ENCODE measurements at places on chromosomes 7 and 10.

GRCh38 chr7:48426331-48426965 lies 255.2 kb downstream of the ABCA13 start:
- no peak for DNase-seq

DNA sequence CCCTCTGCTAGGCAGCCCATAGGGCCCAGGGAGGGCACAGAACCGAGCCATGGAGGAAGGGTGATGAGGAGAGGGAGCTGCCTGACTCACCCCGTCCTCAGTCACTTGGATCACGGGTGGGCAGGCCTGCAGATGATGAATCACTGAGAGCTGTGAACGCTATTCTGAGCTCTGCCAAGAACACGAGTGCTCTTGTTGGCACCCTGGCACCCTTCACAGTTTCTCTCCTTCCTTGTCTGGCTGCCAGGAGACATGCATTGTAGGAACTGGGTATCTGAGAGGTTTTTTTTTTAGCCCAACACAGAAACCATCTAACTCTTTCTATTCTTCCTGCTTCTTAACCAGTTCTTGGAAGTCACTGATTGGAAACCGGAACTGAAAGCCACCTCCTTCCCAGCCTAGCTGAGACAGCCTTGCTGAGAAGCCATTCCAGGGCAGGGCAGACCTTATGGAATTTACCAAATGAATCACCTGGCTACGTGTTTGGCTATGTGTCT lies 82.1 kb downstream of the SLC37A3 start:
- peak; percentile 35 for DNase-seq

DNA sequence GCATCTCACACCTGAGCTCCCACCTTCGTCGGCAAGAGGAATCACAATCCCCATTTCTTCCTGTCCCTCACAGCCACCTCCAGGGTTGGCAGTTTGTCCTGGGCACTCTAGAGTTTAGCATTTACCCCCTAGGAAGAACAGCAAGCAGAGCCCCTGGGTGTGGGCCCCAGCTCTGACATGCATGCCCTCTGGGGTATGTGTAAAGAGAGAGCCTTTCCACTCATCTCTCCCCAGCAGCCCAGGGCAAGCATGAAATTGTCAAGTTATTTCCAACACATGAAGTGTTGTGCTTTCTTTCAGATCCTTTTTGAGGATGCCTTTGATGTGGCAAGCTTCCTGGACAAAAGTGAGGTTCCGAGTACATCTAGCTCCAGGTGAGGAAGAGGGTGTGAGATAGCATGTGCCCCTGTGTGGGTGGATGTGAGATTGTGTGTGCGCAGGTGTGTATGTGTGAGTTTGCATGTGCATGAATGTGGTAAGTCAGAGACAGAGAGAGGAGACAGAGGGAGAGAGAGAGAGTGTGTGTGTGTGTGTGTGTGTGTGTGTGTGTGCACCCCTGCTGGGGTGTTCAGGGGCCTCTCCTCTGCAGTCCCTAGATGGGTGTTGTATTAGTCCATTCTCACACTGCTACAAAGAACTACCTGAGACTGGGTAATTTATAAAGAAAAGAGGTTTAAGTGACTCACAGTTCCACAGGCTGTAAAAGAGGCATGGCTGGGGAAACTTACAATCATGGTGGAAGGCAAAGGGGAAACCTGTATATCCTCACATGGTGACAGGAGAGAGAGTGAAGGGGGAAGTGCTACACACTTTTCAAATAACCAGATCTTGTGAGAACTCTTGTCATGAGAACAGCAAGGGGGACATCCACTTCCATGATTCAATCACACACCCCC lies 18.1 kb downstream of the STRA8 start:
- no peak for DNase-seq

- DNase-seq, result no peak
Measured at GRCh38 chr10:50439806-50440205, 183.9 kb downstream of the SGMS1 start.

DNA sequence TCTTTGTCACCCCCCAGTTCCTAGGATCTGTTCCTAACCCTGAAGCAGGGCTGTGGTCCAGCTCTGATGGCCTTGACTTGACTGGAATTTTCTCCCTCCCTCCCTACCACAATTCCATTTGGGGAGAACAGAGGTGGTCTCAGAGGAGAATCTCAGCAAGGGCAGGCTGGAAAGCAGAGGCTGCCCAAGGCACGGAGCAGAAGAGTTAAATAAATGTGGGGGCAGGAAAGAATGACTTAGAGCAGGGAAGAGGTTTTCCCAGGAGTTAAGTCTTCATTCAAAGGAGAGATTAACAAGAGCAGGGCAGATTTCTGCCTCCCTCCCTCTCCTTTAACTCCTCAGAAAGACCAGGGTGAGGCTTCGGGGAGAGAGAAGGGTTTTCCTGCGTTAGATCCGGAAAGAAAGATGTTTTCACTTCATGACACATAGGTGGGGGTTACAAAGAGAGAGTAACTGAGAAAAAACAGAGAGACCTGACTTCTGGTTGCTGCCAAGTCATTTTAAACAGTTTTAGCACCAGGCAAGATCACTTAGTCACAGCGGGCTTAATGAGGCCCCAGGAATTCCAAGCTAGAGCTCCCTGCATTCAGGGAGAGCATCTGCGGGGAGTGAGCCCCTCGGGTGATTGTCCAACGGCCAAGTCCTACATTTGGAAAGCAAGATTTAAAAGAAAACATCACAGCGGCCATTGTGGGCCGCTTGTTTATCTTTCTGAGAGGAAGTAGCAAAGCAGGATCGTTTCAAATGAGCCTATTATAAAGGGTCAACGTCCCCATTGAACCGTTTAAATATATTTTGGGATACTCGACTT lies 78.7 kb downstream of the ARHGAP22 start:
- DNase-seq, result no peak

DNA sequence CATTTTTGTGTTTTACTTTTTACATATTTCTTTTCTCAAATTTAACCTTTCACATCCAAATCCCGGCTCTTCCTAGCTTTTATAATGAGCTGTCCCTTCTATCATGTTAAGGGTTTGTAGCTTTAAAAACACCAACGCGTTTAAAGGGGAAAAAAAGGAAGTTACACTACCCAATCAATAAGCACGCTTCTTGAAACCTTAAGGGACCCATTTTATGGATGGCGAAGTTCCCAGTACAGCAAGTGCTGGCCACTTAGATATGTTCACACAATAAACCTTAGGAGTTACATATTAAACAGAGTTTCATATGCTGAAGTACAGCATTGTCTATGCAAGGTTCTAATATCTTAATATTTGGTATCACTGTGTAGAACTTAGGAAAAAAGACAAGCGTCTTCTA lies 1.8 kb downstream of the GNG11 start:
- no peak for DNase-seq

- DNase-seq, result no peak
Measured at GRCh38 chr10:75487755-75488125, 56.3 kb downstream of the LRMDA start.

DNA sequence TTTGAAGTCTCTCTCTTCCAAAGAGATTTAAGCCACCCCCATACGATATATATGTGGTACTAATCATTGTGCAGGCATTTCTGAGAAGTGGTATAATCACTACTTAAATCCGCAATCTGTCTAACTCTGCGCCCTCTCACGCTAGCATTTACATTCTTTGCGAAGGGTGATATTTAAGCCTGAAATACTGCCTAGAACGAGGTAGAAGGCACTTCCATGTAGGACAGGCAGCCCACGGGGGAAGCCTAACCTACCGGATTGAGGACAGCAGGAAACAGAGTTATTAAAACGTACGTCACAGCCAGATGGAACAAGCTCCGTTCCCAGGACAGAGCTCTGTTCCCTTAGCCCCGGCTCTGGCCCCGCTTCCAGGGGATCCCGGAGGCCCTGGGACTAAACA lies 59.3 kb upstream of the ECHDC3 start:
- no peak for DNase-seq

DNA sequence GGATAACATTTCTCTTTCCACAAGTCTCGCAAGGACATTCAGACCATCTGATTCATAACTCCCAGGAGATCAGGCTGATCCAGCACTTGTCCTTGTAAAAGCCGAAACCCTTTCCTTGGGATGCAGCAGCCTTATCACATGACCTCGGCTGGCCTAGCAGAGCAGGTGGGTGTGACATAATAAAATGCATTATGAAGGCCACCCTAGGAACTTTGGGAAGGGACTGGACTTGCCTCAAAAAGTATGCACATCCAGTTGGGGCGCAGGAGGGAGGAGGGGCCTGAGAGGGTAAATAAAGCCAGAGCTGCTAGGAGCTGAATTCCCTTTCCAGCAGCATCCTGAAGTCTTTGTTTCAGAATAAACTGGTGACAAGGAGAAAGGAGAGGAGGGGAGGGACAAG lies 260.8 kb downstream of the SNX13 start:
- DNase-seq, result no peak

GRCh38 chr7:95772771-95773581 lies 622 bp downstream of the DYNC1I1 start:
- no peak for DNase-seq

GRCh38 chr10:129972966-129973673 lies 9.0 kb upstream of the EBF3 start:
- no peak for DNase-seq

GRCh38 chr10:95545981-95546380 lies 15.2 kb downstream of the SORBS1 start:
- DNase-seq, result no peak

DNA sequence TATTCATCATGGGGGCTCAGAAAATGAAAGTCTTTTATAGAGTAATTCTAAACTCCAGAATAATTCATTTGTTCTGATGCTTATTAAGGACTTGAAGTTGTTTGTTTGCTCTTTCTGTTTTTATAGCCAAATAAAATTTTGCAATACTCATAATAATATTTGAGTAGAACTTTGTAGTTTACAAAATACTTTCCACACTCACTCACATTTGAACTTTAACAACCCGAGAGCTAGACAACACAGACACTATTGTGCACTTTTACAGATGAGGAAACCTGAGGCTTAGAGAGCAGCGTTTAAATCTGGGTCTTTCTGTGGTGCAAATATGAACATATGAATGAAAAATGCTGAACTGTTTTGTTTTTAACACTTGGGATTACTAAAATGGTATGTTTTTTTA lies 126.8 kb downstream of the KAT6B start:
- no peak for DNase-seq

- DNase-seq, result no peak
Measured at GRCh38 chr7:158266817-158267741, 320.5 kb downstream of the PTPRN2 start.

DNA sequence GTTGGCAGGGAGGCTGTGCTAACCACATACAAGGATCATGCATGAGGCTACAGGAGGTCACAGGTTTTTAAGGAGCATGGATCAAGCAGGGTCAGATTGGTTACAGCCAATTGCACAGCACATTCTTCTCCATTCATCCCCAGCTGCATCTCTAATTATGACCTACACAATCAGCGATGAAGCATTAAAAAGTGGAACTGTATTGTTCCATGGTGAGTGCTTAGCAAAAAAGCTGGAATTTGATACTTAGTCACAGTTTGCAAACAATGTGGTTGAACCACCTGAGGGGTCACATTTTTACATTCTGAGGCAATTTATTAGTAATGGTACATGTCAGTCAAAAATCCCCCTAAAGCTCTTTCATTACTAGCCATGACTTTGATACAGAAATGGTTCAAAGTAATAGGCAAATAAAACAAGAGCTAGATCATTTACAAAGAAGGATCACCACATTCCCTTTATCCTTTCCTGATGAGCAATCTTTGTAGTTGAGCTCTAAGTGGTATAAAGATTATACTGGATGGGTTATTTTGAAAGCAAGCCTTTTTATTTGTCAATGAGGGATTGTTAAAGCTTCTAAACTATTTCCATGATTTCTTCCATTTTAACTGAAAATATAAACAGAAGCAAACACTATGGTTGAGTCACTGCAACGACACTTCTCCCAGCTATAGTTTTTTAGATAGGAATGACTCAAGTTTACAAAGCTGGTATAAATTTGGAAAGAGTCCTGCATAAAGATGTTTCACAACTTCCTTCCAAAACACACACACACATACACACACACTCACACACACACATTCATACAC lies 217.8 kb upstream of the SEMA3A start:
- DNase-seq, result peak; percentile 81

- no peak for DNase-seq
Measured at GRCh38 chr10:50600831-50601477, 22.8 kb downstream of the SGMS1 start.

DNA sequence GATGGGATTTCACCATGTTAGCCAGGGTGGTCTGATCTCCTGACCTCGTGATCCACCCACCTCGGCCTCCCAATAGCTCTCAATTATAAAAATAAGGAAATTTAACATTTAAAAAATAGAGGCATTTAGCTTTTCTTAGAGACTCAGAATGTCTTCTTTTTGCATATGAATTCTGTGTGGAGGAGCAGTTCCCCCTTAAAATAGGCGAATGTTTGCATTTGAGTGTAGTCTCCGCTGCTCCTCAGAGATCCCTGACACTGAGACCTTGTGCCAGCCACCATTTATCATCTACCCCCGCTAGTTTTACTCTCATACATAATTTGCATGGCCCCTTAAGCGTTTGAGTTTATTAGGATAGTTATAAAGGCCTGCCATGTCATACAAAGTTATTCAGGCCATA lies 461.9 kb downstream of the SORCS3 start:
- DNase-seq, result no peak

DNA sequence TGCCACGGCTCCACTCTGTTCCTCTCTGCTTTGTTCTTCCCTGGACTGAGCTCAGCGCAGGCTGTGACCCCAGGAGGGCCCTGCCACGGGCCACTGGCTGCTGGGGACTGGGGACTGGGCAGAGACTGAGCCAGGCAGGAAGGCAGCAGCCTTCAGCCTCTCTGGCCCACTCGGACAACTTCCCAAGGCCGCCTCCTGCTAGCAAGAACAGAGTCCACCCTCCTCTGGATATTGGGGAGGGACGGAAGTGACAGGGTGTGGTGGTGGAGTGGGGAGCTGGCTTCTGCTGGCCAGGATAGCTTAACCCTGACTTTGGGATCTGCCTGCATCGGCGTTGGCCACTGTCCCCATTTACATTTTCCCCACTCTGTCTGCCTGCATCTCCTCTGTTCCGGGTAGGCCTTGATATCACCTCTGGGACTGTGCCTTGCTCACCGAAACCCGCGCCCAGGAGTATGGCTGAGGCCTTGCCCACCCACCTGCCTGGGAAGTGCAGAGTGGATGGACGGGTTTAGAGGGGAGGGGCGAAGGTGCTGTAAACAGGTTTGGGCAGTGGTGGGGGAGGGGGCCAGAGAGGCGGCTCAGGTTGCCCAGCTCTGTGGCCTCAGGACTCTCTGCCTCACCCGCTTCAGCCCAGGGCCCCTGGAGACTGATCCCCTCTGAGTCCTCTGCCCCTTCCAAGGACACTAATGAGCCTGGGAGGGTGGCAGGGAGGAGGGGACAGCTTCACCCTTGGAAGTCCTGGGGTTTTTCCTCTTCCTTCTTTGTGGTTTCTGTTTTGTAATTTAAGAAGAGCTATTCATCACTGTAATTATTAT lies 1.2 kb downstream of the CLDN4 start:
- DNase-seq, result no peak

Data from HS-5 (cell line).